GM04503 (cell line): ENCODE measurements at places on chromosomes 1 and 21.

- DNase-seq: no peak
These were observed 5.9 kb downstream of the MAP7D1 start for GRCh38 chr1:36161641-36162531.

- DNase-seq: no peak
These were observed 18.1 kb downstream of the KCNT2 start for GRCh38 chr1:196590012-196590708.

GRCh38 chr1:18882486-18882885 is 19.9 kb downstream of the ALDH4A1 start:
- no peak for DNase-seq

GRCh38 chr1:225299624-225300023 is 128.2 kb downstream of the LBR start:
- no peak for DNase-seq

DNA sequence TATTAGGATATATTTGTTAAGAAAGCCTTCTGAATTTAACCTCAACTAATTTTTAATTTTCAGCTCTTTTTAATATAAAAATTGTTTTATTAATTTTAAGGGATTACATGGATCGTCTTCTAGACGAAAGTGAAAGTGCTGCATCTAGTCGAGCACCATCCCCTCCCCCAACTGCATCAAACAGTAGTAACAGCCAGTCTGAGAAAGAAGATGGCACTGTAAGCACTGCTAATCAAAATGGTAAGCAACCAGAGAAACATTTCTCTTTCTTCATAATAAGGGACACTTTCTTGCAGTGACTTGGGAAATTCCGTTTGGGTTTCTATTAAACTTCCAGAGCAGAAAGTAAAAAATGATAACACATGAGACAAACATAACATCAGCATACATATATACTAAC is 56.9 kb downstream of the MIER1 start:
- no peak for DNase-seq

DNA sequence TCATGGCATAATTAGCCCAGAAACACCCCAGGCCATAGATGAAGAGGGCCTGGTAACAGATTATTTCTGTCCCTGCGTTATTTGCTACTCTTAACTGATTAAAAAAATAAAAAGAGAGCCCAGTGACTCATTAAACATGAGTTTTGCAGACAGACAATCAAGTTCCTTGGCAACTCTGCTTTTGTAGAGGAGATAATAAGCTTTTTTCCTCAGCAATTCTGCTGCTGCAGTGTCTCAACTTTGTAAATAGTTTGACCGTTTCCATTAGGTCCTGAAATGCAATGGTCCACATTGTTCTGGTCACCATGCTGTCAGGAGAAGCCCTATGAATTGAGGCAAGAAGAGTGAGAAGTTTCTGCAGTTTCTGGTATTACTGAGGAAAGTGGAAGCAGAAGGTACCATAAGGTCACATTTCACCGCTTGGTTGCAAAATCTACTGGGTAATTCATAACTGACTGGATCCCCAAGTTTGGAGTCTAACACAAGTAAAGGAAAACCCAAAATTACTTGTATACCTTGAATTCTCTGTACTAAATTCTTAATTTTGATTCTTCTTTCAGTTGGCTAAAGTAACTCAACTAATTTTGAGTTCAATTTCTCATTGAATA is 139.5 kb downstream of the ZZZ3 start:
- no peak for DNase-seq
